ENCODE measurements at places on chromosomes 7 and 10. TPM values are rescaled to one million over a fixed set of nuclear protein-coding genes. Genes with fewer than 3 reads are reported as not detected.

Gene COL28A1
- total RNA-seq = not detected

Gene NPSR1
- total RNA-seq = not detected

Gene NODAL
- total RNA-seq = not detected

Gene MEST
- total RNA-seq = 12.6 TPM

- no peak overlapping the region for H3K27ac ChIP-seq
Observed at GRCh38 chr7:1060315-1061072, 16.1 kb downstream of the GPR146 start.

DNA sequence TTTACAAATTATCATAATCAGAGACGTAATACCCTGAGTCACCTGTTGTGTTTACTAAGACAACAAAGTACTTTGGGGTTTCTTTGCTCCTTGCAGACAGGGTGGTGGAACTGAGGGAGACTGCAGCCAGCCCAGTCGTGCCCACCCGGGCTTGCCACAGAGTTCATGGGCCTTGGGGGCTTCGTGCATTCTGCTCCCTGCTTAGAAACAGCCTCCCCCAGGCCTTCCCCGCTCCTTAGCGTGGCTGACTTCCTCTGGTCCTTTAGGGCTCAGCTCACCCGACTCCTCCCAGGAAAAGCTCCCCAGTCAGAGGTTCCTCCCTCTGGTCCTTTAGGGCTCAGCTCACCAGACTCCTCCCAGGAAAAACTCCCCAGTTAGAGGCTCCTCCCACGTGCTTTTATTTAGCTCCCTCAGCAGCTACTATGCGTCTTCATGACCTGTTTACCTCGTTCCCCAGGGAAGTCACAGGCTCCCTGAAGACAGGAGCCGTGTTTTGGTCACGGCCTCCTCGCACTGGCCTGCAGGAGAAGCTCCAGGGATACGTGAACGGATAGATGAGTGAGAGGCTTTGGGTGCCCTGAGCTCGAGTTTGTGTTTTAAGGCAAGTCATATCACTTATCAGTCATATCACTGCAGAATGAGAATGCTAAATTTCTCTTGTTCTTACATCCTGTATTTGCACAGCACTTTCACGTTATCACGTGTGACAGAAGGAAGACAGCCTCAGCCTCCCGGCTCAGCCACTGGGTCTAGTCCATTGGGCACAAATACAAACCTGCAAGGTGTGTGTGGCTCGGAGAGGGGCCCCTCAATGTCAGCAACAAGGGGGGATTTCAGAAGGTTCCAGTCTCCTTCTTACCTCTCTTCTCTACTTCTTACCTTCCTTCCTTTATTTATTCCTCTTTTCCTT lies 52.7 kb upstream of the VIPR2 start:
- H3K36me3 ChIP-seq = no peaks in the 10 kb centered on the region
- no peak overlapping the region for H3K4me3 ChIP-seq
- no peaks in the 10 kb centered on the region for H3K4me1 ChIP-seq
- no peak overlapping the region for H3K27ac ChIP-seq
- DNase-seq = no peak

DNA sequence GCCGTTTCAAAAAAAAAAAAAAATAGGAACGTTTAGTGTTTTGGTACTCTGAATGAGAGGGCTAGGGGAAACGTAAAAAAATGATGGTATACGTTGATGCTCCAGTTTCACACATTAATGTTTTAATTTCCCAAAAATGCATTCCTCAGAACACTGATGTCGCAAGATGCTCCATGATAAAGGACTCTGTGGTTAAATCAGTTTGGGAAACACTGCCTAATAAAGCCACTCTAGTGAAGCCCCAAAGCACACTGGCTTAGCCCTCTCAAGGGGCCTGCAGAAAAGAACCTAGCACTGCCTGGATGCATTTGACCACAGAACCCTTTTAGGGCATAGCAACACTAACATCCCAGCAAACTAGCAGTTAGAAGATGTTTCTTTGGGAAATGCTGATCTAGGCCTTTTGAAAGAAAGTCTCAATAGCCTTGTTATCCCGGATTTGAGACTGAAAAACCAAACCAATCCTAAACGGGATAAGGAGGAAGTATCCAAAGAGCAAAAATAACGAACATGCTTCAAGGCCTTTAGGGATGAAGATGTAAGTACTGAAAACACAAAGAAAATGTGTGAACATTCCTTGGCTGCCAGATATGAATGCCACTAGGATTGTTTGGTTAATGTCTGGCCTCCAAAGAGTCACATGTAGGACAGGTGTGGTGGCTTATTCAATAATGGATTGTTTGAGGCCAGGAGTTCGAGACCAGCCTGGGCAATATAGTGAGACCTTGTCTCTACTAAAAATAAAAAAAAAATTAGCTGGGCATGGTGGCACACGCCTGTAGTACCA lies 11.0 kb downstream of the DLG5 start:
- H3K4me3 ChIP-seq = no peak overlapping the region
- no peaks in the 10 kb centered on the region for H3K36me3 ChIP-seq
- H3K4me1 ChIP-seq = peaks cover 13% of the 10 kb centered on the region
- H3K27me3 ChIP-seq = no peaks in the 10 kb centered on the region
- H3K27ac ChIP-seq = no peak overlapping the region

All from GM23248 (cell line).